ENCODE measurements at places on chromosomes 11 and 22. TPM values are rescaled to one million over a fixed set of nuclear protein-coding genes. Genes with fewer than 3 reads are reported as not detected.
A peak's percentile ranks its signal among the peaks of the same experiment; 100 is the strongest.

- peak overlapping the region; percentile 47 for H3K27ac ChIP-seq
- no peak for DNase-seq
- peak overlapping the region; percentile 10 for H3K4me3 ChIP-seq
Measured at GRCh38 chr11:4086575-4087353, 7.8 kb upstream of the RRM1 start.

- H3K4me1 ChIP-seq, result peaks cover 59% of the 10 kb centered on the region
- no peak for DNase-seq
- H3K4me3 ChIP-seq, result peak overlapping the region; percentile 76
- H3K27me3 ChIP-seq, result no peaks in the 10 kb centered on the region
Measured at GRCh38 chr11:82959987-82960778, 58.6 kb downstream of the DDIAS start.

DNA sequence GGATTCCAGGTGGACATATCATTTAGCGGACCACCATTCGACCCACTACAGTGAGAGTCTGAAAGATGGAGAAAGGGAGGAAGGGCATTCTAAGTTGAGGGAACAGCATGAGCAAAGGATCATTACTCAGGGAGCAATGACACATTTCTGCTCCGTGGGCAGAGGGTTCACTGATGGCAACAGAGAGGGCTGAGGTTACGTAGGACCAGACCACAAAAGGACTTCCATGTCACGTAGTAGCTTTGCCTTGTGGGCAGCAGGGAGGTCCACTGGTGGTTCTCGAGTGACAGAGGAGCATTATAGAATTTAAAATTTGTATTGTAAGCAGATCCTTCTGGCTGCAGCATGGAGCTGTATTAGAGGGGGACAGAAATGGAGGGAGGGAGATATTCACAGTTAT lies 109.7 kb upstream of the NAV2 start:
- no peaks in the 10 kb centered on the region for H3K36me3 ChIP-seq
- H3K4me1 ChIP-seq, result no peaks in the 10 kb centered on the region

GRCh38 chr22:35542157-35542938 lies 1.7 kb downstream of the RASD2 start:
- H3K36me3 ChIP-seq, result no peaks in the 10 kb centered on the region
- no peak for DNase-seq
- no peak overlapping the region for H3K4me3 ChIP-seq
- no peak overlapping the region for H3K27ac ChIP-seq
- H3K4me1 ChIP-seq, result peaks cover 5% of the 10 kb centered on the region

DNA sequence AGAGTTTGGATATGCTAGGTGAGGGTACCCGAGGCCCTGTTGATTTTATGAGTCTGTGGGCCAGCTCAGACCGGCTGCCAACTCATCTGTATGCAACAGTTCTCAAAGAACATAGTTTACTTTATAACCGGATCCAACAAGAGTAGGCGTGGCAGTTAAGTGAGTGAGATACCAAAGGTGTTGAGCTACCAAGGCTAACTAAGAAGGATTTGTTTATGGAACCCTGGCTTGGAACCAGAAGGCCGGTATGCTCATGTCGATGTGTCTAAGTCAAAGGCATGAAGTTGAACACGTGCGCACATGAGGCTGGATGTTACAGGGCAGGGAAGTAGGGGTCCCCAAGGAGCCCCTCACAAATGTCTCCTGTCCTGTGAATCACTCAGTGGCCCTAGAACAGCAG lies at the start of gene KCNJ1:
TSS of gene KCNJ1 (minus strand) at position 20 of the 400 bp plus-strand sequence. CDS start 27,053 bp downstream, outside the sequence.
- no peaks in the 10 kb centered on the region for H3K36me3 ChIP-seq
- no peaks in the 10 kb centered on the region for H3K4me1 ChIP-seq
- H3K27ac ChIP-seq, result no peak within 1 kb of the TSS
- H3K4me3 ChIP-seq, result no peak within 1 kb of the TSS

GRCh38 chr11:121153472-121153871 lies 52.4 kb downstream of the TECTA start:
- no peaks in the 10 kb centered on the region for H3K27me3 ChIP-seq
- no peaks in the 10 kb centered on the region for H3K36me3 ChIP-seq
- no peak overlapping the region for H3K27ac ChIP-seq

DNA sequence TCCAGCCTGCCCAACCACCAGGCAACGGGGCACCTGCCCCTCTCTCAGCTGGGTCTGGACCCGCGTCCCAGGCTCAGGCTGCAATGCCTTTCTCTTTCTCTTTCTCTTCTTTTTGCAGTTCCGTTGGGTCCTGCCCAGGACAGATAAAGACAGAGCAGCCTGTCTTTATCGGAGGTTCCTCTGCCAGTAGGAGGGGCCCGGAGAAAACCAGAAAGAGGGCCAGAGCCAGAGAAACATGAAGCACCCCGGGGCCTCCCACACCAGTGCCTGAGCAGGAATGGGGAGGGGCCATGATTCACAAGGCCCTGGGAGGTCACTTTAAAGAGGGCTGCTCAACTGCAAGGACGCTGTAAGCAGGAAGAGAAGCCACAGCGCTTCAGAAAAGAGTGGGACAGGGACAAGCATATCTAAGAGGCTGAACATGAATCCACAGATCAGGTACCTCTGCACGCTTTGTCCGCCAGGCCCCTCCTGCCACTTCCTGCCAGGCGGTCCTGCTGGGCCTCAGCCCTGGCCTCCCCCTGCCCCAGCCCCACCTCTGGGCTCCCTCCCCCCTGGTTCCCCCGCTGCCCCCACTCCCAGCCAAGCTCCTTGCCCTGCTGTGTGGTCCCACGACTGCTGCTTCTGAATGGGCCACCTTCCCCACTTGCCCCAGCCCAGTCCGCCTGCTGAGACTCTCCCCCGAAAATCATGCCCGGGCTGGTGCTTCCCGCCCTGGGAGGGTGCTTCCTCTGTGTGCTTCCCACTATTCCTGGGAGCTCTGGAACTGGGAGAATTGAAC lies at the start of gene APOBEC3C:
TSS of gene APOBEC3C (plus strand) at position 316 of the 781 bp plus-strand sequence. CDS start at position 422, 106 bp downstream.
- DNase-seq, result peak; percentile 74
- peaks cover 10% of the 10 kb centered on the region for H3K36me3 ChIP-seq
- peak within 1 kb of the TSS; percentile 98 for H3K27ac ChIP-seq
- H3K27me3 ChIP-seq, result no peaks in the 10 kb centered on the region
- H3K4me1 ChIP-seq, result peaks cover 28% of the 10 kb centered on the region

DNA sequence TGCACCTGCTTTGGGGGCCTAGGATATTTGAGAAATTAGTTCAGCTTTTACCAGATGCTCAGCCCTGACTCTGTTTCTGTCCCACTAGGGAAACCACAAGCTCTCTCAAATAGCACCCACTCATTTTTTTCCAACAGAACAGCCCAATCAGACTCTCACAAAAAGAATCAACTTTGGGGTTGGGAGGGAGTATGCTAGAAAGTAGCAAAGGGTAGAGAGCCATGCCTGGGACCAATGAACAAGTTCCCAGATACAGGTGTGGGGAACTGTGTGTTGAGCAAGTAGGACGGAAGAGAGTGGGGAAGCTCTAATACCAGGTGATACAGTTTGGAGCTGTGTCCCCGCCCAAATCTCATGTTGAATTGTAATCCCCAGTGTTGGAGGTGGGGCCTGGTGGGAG lies 41.1 kb downstream of the TRIM66 start:
- no peak overlapping the region for H3K27ac ChIP-seq
- no peak for DNase-seq

- H3K4me1 ChIP-seq, result no peaks in the 10 kb centered on the region
- H3K27me3 ChIP-seq, result no peaks in the 10 kb centered on the region
- no peak overlapping the region for H3K27ac ChIP-seq
- peaks cover 1% of the 10 kb centered on the region for H3K36me3 ChIP-seq
- no peak for DNase-seq
- H3K4me3 ChIP-seq, result no peak overlapping the region
Measured at GRCh38 chr11:72295471-72295870, 51.5 kb upstream of the PHOX2A start.

GRCh38 chr11:12994476-12994875 lies 14.6 kb upstream of the RASSF10 start:
- no peak for DNase-seq
- no peaks in the 10 kb centered on the region for H3K36me3 ChIP-seq
- H3K27me3 ChIP-seq, result peaks cover 11% of the 10 kb centered on the region
- H3K27ac ChIP-seq, result no peak overlapping the region

DNA sequence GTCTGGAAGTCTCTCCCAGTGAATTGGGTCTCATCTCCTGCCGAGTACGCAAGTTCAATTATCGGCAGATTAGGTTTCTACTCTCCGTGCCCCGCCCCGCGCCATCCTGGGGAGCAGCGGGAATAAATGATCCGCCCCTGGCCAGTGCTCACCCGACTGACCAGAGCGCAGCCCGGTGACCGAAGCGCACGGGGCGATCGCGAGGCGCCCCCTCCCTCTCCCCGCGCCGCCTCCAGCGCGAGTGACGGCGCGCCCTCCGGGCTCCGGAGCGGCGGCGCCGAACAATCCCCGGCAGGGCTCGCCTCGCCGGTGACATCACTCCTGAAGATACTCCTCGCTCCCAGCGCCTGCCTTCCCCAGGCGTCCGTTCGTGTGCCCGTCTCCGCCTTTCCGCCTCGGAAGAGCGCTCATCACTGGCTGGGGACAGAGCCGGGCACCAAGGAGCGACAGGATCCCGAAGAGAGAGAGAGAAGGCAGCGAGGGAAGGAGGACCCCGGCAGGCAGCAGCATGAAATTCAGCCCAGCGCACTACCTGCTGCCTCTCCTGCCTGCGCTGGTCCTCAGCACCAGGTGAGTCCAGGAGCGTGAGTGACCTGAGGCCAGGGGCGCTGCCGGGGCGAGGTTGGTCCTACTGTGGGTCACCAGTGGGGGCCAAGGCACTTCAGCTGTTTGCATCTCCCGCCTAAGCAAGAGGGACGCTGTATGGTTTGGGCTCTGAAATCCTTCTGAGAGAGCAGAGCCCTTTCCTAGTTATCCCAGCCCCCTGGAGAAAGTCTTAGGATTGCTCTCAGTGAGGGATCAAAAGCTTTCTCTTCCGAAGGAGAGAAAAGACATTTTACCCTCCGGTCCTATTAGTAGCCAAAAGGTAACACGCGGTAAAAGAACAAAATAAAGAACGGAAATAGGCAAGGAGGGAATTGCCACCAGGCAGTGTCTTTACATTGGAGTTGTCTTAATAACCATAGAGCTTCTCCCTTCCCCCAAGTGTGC lies at the start of gene LUZP2:
TSS of gene LUZP2 (plus strand) at position 318 of the 990 bp plus-strand sequence.
- no peaks in the 10 kb centered on the region for H3K36me3 ChIP-seq
- H3K4me3 ChIP-seq, result no peak within 1 kb of the TSS
- H3K27ac ChIP-seq, result no peak within 1 kb of the TSS
- no peak for DNase-seq
- H3K4me1 ChIP-seq, result no peaks in the 10 kb centered on the region
- H3K27me3 ChIP-seq, result peaks cover 12% of the 10 kb centered on the region

DNA sequence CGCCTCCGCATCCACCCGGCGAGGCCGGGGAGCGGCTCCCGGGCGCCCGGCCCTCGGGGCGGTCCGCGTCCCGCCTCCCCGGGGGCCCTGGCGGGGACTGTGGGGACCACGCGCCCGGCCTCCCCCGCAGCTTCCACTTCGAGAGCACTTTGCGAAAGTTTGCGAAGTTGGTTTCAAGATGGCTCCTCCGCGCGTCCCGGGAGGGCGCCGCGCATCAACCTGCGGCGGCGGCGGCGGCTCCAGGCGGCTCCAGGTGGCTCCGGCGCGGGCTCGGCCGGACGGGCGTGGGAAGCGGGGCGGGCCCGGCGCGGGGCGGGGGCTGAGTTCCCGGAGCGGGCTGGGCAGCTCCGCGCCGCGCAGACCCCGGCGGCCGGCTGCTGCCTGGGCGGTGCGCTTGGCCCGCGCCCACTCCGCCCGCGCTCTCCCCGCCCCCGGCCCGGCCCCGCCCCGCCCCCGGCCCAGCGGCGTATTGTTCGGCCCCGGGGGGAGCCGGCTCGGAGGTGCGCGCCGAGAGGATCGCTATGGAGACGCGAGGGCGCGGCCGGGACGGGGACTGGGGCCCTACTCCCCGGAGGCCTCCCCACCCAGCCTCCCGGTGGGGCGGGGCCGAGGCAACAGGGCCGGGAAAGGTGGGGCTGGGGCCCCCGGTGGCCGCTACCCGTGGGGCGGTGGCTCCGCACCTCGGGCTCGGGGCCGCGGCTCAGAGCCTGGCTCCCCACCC lies at the start of gene CELSR1:
TSS of gene CELSR1 (minus strand) at position 396 of the 721 bp plus-strand sequence. CDS start 450 bp downstream, outside the sequence.
- DNase-seq, result no peak
- no peak within 1 kb of the TSS for H3K4me3 ChIP-seq

DNA sequence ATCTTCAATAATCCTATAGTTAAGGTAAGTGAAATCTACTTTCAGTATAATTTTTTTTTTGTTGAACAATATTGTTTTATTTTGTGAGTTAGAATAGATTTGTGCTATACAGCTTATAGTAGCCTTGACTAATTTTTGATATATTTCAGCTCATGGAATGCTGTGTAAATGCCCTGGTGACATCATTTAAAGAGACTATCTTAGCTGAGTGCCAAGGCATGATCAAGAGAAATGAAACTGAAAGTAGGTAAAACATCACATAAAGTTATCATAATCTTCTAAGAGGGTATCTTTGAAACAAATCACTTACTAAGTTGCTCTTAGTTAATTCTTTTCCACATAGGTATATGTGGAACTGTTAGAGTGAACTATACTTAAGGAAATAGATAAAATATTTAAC lies 51.4 kb upstream of the ACAT1 start:
- H3K27ac ChIP-seq, result peak overlapping the region; percentile 80
- H3K4me1 ChIP-seq, result peaks cover 12% of the 10 kb centered on the region
- no peaks in the 10 kb centered on the region for H3K27me3 ChIP-seq
- no peak for DNase-seq

Gene OR4D6
- not detected for total RNA-seq

Gene OR8K1
- total RNA-seq, result not detected

Gene OR52N4
- total RNA-seq, result 1.8 TPM

Gene CAVIN3
- 1.4 TPM for total RNA-seq

Gene POLD4
- 78.2 TPM for total RNA-seq

Measured in activated naive CD8-positive, alpha-beta T cell treated with anti-CD3 and anti-CD28 coated beads, Interleukin-2, amount 10 ng/mL, durations not matched to agents 7 days and 5 days (primary cell).